ENCODE measurements at places on chromosomes 1 and 21.

DNA sequence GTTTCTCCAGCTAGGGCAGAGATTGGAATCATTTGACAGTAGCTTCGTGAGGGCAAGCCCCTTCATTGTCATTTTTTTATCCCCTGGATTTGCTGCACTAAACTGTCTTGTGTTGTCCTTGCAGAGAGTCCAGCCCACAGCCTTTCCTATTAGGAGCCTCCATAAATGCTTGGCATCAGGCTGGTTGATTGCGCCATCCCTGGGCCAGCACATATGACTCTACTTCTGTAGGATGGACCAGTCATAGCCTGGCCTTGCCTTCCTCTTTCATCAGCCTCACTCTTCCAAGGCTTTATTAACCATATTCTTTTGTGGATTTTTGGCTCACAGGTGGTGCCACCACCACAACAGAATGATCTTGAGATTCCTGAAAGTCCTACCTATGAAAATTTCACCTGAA lies 31.4 kb downstream of the LY9 start:
- DNase-seq: no peak

- DNase-seq: no peak
Observed at GRCh38 chr1:19646377-19647319, 2.5 kb downstream of the NBL1 start.

DNA sequence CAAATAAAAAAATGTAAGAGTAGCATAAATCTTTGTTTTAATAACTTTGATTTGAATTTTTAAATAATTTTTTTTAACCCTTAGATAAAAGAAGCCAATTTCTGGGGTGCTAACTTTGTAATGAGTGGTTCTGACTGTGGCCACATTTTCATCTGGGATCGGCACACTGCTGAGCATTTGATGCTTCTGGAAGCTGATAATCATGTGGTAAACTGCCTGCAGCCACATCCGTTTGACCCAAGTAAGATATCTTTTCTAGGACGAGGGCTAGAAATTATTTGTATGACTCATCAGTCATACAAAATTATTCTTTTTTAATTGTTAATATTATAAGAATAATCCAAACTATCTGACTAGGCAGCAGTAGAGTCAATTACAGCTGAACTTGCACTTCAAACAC lies 71.2 kb downstream of the GPR161 start:
- no peak for DNase-seq

DNA sequence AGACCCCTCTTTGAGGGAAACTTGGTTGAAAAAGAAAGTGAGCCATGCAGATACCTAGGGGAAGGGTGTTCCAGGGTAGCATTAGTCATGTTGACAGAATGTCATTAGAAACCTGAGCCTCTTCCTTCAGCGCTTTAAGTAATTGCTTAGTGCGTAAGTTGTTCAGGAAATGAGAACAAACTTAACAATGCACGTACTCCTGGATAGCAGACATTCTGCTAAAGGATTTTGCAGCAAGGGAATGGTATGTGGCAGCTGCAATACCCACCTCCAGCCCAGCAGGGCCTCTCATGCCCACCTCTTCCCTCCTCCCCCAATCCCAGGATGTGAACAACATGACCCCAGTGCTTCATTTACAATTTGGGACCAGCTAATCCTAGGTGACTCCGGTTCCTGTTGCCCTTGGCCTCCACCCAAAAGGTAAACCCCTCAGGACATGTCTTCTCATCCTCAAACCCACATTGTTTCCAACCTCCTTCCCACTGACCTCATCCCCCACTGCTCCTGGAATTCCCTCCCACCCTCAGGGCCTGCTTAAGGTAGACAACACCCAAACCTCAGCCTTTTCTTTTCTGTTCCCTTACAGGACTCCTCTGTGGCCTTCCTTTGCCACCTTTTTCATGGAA lies 98.0 kb upstream of the BCAR3 start:
- DNase-seq: no peak

GRCh38 chr1:202892501-202892900 lies 3.6 kb upstream of the RABIF start:
- DNase-seq: no peak

GRCh38 chr1:171787686-171788480 lies 6.4 kb downstream of the METTL13 start:
- DNase-seq: no peak

- DNase-seq: no peak
Observed at GRCh38 chr1:211361202-211361601, 34.6 kb downstream of the TRAF5 start.

- no peak for DNase-seq
Observed at GRCh38 chr1:25700626-25701025, 84.0 kb downstream of the MAN1C1 start.

DNA sequence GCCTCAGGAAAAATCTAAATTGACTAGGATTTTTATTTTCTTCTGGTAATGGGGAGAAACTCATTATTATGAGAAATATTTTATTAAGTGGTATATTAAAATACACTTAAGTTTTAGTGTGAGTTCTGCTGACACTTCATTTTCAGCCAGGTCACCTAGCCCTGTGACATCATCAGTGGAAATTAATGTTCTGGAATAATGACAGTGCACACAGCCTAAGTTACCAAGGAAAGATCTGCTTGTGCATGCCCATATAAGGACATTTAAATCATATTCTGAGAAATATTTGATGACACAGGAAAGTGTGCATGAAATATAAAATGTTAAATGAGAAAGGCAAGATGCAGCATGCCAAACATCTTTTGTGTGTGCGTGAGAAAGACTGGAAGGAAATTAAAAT lies 102.0 kb downstream of the KIF14 start:
- DNase-seq: no peak

GRCh38 chr1:204487256-204487615 lies 7.4 kb downstream of the PIK3C2B start:
- DNase-seq: no peak

GRCh38 chr1:186404454-186405051 lies 28.9 kb downstream of the ODR4 start:
- peak; percentile 16 for DNase-seq

GRCh38 chr1:159953536-159954515 lies at the start of gene SLAMF9:
SLAMF9 (minus strand) TSS chr1:159954237; CDS start chr1:159954137, 100 bp downstream.
- DNase-seq: no peak

- DNase-seq: no peak
Observed at GRCh38 chr1:233094691-233095090, 144.3 kb downstream of the NTPCR start.

DNA sequence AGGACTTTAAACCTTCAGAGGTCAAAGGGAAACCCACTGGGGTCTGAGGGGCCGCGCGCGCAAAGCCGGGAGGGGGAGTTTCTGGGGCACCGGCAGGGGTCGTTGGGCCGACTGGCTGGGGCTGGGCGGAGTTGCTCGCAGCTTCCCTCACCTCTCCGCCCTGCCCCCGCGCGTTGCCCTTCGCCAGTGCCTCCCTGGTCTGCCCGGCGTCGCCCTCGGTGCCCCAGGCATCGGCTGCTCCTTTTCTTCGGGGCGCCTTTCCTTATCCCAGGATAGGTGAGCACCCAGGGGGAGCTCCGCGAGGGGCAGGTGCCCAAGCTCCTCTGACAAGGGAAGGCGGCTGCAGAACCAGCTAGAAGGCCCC lies 390 bp upstream of the NGF start:
- no peak for DNase-seq

GRCh38 chr1:68010090-68010489 lies 40.3 kb downstream of the DIRAS3 start:
- peak; percentile 6 for DNase-seq

DNA sequence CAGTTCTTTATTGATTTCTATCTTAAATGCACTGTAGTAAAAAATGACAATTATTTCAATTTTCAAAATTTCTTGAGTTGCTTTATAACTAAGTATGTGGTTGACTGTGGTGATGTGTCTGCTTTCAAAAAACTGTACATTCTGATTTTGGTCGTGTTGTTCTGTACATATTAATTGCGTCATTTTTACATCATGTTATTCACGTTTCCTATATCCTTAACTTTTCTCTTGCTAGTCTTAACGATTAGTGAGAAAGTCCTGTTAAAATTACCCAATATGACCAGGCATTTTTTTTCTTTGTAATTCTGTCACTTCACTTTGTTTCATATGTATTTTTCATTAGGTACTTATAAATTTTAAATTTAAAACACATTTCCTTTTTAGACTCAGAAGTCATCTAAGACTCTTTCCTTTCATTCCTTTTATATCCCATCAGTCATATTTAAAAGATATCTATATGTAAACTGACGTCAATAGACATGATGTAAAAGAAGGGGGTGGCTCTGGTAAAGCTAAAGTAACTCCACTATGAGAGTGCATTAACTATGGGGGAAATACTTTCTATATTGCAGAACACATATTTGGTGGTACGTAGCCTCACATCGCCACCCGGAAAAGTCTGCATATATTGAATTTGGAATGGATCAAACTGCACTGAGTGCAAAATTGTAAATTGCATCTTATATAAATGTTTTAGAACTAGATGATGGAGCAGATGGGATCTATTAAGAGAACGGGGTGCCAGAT lies 1.1 kb upstream of the COA6 start:
- no peak for DNase-seq

- no peak for DNase-seq
Observed at GRCh38 chr1:51217101-51217500, 19.0 kb upstream of the RNF11 start.

DNA sequence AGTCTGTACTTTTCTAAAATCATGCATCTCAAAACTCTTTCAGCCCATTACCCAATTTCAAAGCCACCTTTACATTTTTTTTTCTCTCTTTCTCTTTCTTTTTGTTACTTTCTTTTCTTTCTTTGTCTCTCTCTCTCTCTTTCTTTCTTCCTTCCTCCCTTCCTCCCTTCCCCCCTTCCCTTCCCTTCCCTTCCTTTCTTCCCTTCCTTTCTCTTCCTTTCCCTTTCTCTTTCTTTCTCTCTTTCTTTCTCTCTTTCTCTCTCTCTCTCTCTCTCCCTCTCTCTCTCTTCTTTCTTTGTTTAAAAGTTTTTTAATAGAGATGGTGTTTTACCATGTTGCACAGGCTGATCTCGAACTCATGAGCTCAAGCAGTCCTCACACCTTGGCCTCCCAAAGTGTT lies 11.5 kb downstream of the ZMYM4 start:
- DNase-seq: no peak

DNA sequence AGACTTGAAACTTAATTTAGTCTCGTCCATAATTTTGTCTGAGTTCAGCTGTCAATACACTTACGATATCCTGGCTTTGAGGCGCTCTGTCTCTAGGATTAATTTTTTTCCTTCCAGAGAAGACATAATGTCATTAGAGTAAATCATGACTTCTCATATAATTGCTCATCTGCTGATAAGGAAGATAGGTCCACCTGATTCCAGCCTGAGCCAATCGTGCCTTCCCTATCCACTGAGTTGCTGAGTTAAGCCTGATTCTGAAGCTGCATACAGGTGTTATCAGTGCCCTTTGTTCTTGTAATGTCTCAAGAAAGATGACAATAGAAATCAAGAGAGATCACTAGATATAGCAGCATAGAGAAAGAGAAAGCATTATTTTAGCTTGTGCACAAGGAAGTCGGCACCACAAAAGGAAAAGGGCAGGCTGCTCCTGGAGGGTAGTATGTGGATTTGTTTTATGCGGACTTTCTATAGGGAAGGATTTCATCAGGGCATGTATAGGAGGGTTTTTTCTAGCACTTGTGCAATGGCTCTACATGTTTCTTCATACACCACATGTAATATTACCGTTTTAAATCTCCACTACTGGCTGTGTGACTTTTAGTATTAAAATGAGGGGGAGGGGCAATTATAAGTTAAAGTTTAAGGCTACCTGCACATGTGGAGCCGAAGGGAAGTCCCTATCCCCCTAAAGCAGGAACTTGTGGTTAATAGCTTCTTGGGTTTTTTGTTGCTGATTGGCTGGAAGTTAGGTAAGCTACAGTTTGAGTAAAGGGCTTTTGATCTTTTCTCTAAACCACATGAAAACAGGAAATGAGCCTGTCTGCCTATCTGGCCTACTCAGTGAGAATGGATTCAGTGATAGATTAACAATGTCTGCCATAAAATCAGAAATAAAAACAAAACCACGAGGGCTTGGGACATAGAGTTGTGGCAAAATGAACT lies 133.4 kb downstream of the PLPPR5 start:
- DNase-seq: no peak

- peak; percentile 93 for DNase-seq
Observed at GRCh38 chr21:41045534-41046268, 122.3 kb upstream of the BACE2 start.

GRCh38 chr1:23187637-23188036 lies 19.0 kb upstream of the LUZP1 start:
- DNase-seq: no peak

DNA sequence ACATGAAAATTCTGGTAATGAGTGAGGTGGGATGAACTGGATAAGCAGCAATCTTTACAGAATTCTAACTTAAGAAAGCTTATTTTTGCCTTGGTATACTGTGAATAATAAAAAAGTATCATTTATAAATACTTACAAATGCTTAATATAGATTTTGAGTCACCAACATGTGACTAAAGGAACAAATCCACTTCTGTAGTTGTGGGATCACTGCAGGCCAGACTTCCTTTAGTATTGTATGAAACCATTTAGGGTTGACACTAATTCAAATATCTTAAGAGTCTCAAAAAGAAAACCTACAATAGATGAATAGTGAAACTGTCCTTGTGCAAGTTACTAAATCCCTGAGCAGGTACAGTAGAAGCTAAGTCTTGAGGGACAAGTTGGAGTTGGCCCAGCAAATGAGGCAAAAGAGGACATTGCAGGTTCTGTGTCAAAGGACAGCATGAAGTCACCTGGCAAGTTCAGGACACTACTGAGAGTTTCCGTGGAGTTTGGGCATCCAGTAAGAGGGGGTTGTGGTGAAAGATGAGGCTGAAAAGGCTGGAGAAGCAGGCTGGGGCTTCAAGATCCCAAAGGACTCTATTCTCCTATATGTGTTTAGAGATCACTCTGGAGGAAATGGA lies 5.9 kb upstream of the THEM4 start:
- no peak for DNase-seq

DNA sequence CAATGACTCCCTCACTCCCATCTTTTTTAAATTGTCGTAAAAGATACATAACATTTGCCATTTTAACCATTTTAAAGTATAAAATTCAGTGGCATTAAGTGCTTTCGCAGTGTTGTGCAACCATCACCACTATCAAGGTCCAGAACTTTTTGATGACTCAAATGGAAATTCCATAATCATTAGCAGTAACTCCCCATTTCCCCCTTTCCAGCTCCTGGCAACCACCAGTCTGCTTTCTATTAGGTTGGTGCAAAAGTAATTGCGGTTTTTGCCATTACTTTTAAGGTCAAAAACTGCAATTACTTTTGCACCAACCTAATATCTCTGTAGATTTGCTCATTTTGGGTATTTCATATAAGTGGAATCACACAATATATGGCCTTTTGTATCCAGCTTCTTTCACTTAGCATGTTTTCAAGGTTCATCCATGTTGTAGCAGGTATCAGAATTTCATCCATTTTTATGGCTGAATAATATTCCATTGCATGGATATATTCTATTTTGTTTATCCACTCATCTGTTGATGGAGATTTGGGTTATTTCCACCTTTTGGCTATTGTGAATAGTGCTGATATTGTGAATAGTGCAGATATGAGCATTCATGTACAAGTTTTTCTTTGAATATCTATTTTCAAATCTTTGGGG lies 159.7 kb downstream of the HIVEP3 start:
- DNase-seq: no peak

- no peak for DNase-seq
Observed at GRCh38 chr1:8323706-8324105, 5.8 kb downstream of the SLC45A1 start.
